ENCODE measurements at places on chromosomes 2 and 18.

GRCh38 chr2:238415036-238415764 is 11.5 kb upstream of the ASB1 start:
- H3K36me3 ChIP-seq: no peaks in the 10 kb centered on the region
- peaks cover 10% of the 10 kb centered on the region for H3K4me1 ChIP-seq
- no peak overlapping the region for H3K4me3 ChIP-seq
- DNase-seq: no peak
- no peak overlapping the region for H3K27ac ChIP-seq

DNA sequence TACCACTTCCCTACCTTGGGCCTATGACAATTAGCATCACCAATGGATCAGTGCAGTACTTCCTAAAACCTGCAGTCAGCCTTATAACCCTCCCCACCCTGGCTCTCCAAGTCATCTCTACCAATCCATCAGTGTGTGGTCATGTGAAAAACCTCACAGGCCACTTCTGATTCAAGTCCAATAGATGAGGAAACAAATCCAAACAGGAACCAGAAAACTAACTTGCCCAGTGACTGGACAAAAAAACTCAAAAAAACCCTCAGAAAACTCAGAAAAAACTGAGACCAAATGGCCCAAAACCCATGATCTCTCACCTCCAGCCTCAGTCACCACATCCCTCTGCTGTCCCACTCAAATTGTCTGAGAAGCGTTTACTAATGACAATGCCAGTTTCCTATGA is 43.3 kb downstream of the TGFA start:
- no peak overlapping the region for H3K27ac ChIP-seq
- no peak for DNase-seq
- H3K27me3 ChIP-seq: peaks cover 3% of the 10 kb centered on the region

- no peaks in the 10 kb centered on the region for H3K4me1 ChIP-seq
- no peaks in the 10 kb centered on the region for H3K27me3 ChIP-seq
- DNase-seq: no peak
Measured at GRCh38 chr2:130766711-130767407, 11.5 kb downstream of the AMER3 start.

- DNase-seq: no peak
- peaks cover 2% of the 10 kb centered on the region for H3K27me3 ChIP-seq
- H3K36me3 ChIP-seq: no peaks in the 10 kb centered on the region
Measured at GRCh38 chr18:79625924-79626561, 53.6 kb upstream of the CTDP1 start.

GRCh38 chr18:34744569-34744968 is 34.5 kb downstream of the DTNA start:
- no peak overlapping the region for H3K4me3 ChIP-seq
- peaks cover 42% of the 10 kb centered on the region for H3K4me1 ChIP-seq
- peak overlapping the region; percentile 11 for H3K27ac ChIP-seq
- no peaks in the 10 kb centered on the region for H3K36me3 ChIP-seq
- H3K27me3 ChIP-seq: no peaks in the 10 kb centered on the region

DNA sequence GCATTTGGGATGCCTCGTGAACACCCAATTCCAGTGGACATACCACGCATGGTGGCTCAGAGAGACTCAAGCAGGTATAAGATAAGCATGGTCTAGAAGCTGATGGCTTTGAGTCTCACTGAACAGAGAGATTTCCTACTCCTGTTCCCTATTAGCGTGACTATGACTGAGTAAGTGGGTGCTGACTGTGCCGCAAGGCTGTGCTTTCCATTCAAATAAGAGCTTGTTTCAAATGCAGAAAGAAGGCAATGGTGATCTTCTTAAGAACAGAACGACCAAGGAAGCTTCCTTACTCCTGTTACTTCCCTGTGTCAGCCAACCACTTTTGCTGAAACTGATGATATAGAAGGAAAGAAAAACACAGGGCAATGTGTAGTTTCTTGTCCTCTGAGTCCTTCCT is 63.5 kb upstream of the IGFBP2 start:
- no peak overlapping the region for H3K4me3 ChIP-seq
- peaks cover 19% of the 10 kb centered on the region for H3K4me1 ChIP-seq
- H3K27me3 ChIP-seq: no peaks in the 10 kb centered on the region
- H3K36me3 ChIP-seq: no peaks in the 10 kb centered on the region
- no peak overlapping the region for H3K27ac ChIP-seq
- DNase-seq: no peak

GRCh38 chr2:226995625-226996041 is 159.8 kb downstream of the RHBDD1 start:
- no peak overlapping the region for H3K27ac ChIP-seq
- no peak overlapping the region for H3K4me3 ChIP-seq
- no peaks in the 10 kb centered on the region for H3K36me3 ChIP-seq

GRCh38 chr18:356778-357177 is 88.9 kb upstream of the THOC1 start:
- no peaks in the 10 kb centered on the region for H3K27me3 ChIP-seq
- H3K36me3 ChIP-seq: no peaks in the 10 kb centered on the region
- no peak overlapping the region for H3K27ac ChIP-seq
- H3K4me1 ChIP-seq: no peaks in the 10 kb centered on the region

DNA sequence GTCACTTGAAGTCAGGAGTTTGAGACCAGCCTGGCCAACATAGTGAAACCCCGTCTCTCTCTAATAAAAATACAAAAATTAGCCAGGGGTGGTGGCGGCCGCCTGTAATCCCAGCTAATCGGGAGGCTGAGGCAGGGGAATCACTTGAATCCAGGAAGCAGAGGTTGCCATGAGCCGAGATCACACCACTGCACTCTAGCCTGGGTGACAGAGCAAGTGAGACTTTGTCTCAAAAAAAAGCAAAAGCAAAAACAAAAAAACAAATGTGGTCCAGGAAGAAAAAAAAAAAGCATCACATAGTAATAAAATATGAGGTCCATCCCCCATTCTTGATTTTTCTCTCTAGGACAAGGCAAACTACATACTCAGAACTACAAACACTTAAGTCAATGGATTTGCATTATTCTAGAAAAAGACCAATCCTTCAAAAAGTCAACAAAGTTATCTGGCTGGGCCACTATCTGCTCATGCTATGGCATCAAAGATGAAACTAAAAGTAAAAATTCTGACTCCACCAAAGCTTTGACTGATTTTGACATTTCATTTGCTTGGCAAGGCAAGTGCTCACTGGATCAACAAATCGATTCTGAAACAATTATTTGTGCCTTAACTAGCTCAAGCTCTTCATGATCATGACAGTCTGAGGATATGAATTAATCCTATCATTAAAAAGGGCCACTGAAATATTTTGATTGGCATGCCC is 28.4 kb downstream of the MEX3C start:
- DNase-seq: no peak
- no peaks in the 10 kb centered on the region for H3K27me3 ChIP-seq
- H3K4me3 ChIP-seq: no peak overlapping the region
- no peaks in the 10 kb centered on the region for H3K36me3 ChIP-seq
- H3K4me1 ChIP-seq: no peaks in the 10 kb centered on the region

- H3K27me3 ChIP-seq: no peaks in the 10 kb centered on the region
- H3K4me1 ChIP-seq: no peaks in the 10 kb centered on the region
- no peak overlapping the region for H3K27ac ChIP-seq
Measured at GRCh38 chr2:27863146-27863545, 27.0 kb downstream of the RBKS start.

- no peak overlapping the region for H3K4me3 ChIP-seq
- peaks cover 8% of the 10 kb centered on the region for H3K4me1 ChIP-seq
- H3K36me3 ChIP-seq: no peaks in the 10 kb centered on the region
- no peak for DNase-seq
- H3K27ac ChIP-seq: no peak overlapping the region
- no peaks in the 10 kb centered on the region for H3K27me3 ChIP-seq
Measured at GRCh38 chr2:47405757-47406156, 2.8 kb downstream of the MSH2 start.

DNA sequence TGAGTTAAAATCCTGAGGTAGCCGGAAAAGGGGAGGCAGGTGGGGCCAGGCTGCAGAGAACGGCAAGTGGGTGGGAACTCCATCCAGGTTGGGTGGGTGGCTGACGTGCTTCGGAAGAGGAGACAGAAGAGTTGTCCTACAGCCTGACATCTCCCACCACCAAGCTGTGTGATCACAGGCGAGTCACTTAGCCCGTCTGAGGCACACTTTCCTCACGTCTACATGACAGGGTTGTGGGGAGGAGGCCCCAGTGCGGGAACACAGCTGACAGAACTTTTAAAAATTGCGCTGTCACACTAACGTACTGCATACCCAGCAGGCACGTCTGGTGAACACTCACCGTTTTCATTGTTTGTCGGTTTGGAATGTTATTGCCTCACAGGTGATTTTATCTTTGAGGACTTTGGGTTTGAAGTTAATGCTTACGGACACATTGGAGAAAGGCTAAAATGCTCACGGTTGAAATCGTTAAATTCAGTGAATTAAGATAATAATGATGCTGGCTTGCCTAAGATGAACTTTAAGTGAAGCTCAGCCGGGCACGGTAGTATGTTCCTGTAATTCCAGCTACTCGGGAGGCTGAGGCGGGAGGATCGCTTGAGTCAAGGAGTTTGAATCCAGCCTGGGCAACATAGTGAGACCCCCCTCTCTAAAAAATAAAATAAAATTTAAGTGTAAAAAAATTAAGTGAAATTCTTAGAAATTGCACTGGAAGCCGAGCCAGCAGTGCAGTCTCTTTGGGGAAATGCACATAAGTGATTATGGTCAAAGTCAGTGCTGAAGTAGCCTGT is 8.9 kb downstream of the EMILIN2 start:
- H3K4me3 ChIP-seq: no peak overlapping the region
- H3K27ac ChIP-seq: no peak overlapping the region
- peaks cover 2% of the 10 kb centered on the region for H3K27me3 ChIP-seq
- no peaks in the 10 kb centered on the region for H3K36me3 ChIP-seq
- no peak for DNase-seq

- no peak for DNase-seq
Measured at GRCh38 chr2:127255146-127255545, 35.0 kb upstream of the CYP27C1 start.

DNA sequence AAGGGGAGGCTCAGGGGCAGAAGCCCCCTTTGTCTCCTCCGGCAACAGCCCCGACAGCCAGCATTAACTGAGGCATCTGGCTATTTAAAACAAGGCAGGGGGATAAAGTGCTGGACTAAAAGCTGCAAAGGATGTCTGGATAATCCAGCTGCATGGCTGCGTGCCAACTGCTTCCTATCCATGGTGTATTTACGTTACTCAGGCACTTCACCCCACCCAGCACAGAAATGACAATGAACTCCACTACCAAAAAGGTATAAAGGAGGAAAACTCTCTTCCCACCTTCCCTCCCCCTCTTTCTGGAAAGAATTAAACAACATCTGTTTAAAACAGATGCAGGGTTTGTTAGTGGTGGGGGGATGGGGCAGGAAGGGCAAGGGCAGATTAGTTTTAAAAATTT is 82.5 kb downstream of the SPRED2 start:
- no peaks in the 10 kb centered on the region for H3K27me3 ChIP-seq
- H3K36me3 ChIP-seq: no peaks in the 10 kb centered on the region
- H3K4me1 ChIP-seq: peaks cover 25% of the 10 kb centered on the region
- no peak overlapping the region for H3K4me3 ChIP-seq

DNA sequence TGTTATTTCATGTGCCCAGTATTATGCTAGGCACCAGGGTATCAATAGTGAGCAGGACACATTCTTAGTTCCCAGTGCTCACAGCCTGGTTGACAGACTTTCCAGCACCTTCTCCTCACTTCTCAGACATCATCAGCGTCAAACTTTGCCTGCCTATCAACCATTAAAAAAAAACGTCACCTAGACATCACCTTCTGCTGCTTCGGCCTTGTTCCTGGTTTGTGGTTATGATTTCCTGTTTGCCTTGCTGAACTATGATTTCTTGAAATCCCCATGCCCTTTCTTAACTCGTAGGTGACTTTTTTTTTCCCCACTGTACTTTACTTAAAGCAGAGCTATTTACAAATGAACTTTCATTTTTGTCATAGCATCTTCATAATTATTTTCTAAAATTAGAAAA is 60.4 kb upstream of the NABP1 start:
- H3K4me3 ChIP-seq: no peak overlapping the region
- no peaks in the 10 kb centered on the region for H3K4me1 ChIP-seq

- H3K36me3 ChIP-seq: no peaks in the 10 kb centered on the region
- no peak for DNase-seq
- H3K27ac ChIP-seq: no peak overlapping the region
- H3K27me3 ChIP-seq: no peaks in the 10 kb centered on the region
- no peaks in the 10 kb centered on the region for H3K4me1 ChIP-seq
- H3K4me3 ChIP-seq: no peak overlapping the region
Measured at GRCh38 chr18:55102501-55102900, 143.2 kb upstream of the CCDC68 start.

GRCh38 chr2:226608451-226608850 is 191.2 kb downstream of the IRS1 start:
- H3K36me3 ChIP-seq: no peaks in the 10 kb centered on the region
- H3K4me3 ChIP-seq: no peak overlapping the region
- peaks cover 8% of the 10 kb centered on the region for H3K4me1 ChIP-seq
- no peaks in the 10 kb centered on the region for H3K27me3 ChIP-seq

- no peaks in the 10 kb centered on the region for H3K4me1 ChIP-seq
- H3K36me3 ChIP-seq: no peaks in the 10 kb centered on the region
- no peak for DNase-seq
- no peak overlapping the region for H3K4me3 ChIP-seq
- H3K27me3 ChIP-seq: no peaks in the 10 kb centered on the region
Measured at GRCh38 chr2:8992643-8993042, 10.8 kb downstream of the MBOAT2 start.

- no peak for DNase-seq
- H3K36me3 ChIP-seq: no peaks in the 10 kb centered on the region
- no peaks in the 10 kb centered on the region for H3K4me1 ChIP-seq
- H3K27ac ChIP-seq: no peak overlapping the region
- H3K4me3 ChIP-seq: no peak overlapping the region
- no peaks in the 10 kb centered on the region for H3K27me3 ChIP-seq
Measured at GRCh38 chr2:69489793-69490192, 52.6 kb upstream of the NFU1 start.

GRCh38 chr2:170310876-170311502 is 133.0 kb downstream of the MYO3B start:
- H3K4me1 ChIP-seq: no peaks in the 10 kb centered on the region
- H3K4me3 ChIP-seq: no peak overlapping the region
- H3K27me3 ChIP-seq: no peaks in the 10 kb centered on the region
- no peak overlapping the region for H3K27ac ChIP-seq
- DNase-seq: no peak

DNA sequence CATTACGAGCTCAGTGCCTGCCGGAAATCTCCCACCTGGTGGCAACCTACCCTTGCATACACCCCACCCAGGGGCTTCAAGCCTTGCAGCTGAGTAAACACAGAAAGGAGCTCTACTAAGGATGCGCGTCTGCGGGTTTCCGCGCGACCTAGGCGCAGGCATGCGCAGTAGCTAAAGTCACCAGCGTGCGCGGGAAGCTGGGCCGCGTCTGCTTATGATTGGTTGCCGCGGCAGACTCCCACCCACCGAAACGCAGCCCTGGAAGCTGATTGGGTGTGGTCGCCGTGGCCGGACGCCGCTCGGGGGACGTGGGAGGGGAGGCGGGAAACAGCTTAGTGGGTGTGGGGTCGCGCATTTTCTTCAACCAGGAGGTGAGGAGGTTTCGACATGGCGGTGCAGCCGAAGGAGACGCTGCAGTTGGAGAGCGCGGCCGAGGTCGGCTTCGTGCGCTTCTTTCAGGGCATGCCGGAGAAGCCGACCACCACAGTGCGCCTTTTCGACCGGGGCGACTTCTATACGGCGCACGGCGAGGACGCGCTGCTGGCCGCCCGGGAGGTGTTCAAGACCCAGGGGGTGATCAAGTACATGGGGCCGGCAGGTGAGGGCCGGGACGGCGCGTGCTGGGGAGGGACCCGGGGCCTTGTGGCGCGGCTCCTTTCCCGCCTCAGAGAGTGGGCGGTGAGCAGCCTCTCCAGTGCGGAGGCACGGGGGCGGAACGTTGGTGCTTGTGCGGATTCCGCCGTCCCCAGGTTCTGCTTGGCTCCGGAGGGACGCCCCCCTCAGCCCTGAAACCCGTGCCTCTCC is at the start of gene MSH2:
TSS of gene MSH2 (plus strand) at position 352 of the 804 bp plus-strand sequence. CDS start at position 388, 36 bp downstream.
- H3K4me1 ChIP-seq: peaks cover 8% of the 10 kb centered on the region
- no peaks in the 10 kb centered on the region for H3K27me3 ChIP-seq
- peak; percentile 82 for DNase-seq
- H3K4me3 ChIP-seq: peak within 1 kb of the TSS; percentile 84

All from gastrocnemius medialis (tissue), 4 donors.